ENCODE measurements at places on chromosomes 2 and 18. TPM values are rescaled to one million over a fixed set of nuclear protein-coding genes. Genes with fewer than 3 reads are reported as not detected.

DCDC2C gene
- not detected for total RNA-seq

INPP1 gene
- not detected for total RNA-seq

DNA sequence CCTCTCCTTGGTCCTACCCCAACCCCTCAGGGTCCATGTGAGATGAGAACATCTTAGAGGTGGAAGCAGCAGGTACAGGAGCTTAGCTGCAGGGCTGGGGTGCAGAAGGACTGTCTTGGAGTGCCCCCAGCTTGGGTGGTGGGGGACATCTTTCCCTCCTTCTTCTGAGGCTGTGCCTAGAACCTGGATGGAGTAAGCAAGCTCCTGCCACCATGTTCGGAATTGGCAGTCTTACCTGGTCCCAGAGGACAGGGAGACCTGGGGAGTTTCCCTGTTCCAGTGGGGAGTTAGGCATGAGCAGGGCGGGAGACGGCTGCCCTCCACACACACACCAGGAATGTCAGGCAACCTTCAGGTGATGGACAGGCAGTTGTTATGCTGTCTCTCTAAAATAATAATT lies 131.0 kb upstream of the COPS8 start:
- no peak for DNase-seq

DNA sequence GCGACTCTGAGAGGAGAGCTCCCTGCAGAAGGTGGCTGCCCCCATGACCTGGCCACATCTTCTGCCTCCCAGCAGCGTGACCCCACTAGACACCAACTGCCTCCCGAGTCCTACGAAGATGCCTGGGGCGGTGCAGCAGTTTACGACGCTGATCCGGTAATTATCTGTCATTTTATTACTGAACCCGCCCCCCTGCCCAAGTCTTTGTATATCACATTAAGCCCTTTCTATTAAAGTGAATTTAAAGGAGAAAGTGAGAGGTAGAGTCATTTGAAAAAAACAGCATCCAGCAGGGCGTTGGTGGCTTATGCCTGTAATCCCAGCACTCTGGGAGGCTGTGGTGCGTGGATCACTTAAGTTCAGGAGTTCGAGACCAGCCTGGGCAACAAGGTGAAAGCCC lies 33.4 kb downstream of the ABCG8 start:
- DNase-seq, result no peak
